ENCODE measurements at places on chromosomes 4 and X. TPM values are rescaled to one million over a fixed set of nuclear protein-coding genes. Genes with fewer than 3 reads are reported as not detected.

Gene ETNPPL
- total RNA-seq: not detected

Gene FHDC1
- 3.0 TPM for total RNA-seq

Gene MAGEE1
- not detected for total RNA-seq

Gene MAGEA2B
- not detected for total RNA-seq

Gene SPINK2
- total RNA-seq: not detected

Gene ZC4H2
- 1.5 TPM for total RNA-seq

Gene MTMR8
- total RNA-seq: 3.4 TPM

Gene KCND1
- total RNA-seq: not detected

Gene RPA4
- total RNA-seq: 1.1 TPM

Gene PAK3
- total RNA-seq: not detected

Gene ZNF711
- total RNA-seq: 0.42 TPM

Gene ZFP42
- not detected for total RNA-seq

Gene RAPGEF2
- total RNA-seq: 13.0 TPM

Gene DCAF12L1
- not detected for total RNA-seq

Gene HELT
- not detected for total RNA-seq

Gene CLIC2
- total RNA-seq: 0.73 TPM

Gene UCHL1
- not detected for total RNA-seq

Gene FUNDC2
- 69.5 TPM for total RNA-seq

Gene INTS6L
- 0.36 TPM for total RNA-seq

Gene MAGEA2
- total RNA-seq: not detected

Gene TMPRSS11A
- not detected for total RNA-seq

Gene C4orf36
- 0.10 TPM for total RNA-seq

Gene HTN3
- total RNA-seq: not detected

Gene BBS12
- 0.43 TPM for total RNA-seq

Gene MAGED4B
- not detected for total RNA-seq

Gene DCAF8L2
- not detected for total RNA-seq

Gene CORIN
- total RNA-seq: 0.03 TPM

Gene PDE6B
- total RNA-seq: not detected

Gene GSX2
- total RNA-seq: not detected

Data from HT-29 (cell line).